Effector CD4-positive, alpha-beta T cell (primary cell): ENCODE measurements at places on chromosomes 6 and 20.

DNA sequence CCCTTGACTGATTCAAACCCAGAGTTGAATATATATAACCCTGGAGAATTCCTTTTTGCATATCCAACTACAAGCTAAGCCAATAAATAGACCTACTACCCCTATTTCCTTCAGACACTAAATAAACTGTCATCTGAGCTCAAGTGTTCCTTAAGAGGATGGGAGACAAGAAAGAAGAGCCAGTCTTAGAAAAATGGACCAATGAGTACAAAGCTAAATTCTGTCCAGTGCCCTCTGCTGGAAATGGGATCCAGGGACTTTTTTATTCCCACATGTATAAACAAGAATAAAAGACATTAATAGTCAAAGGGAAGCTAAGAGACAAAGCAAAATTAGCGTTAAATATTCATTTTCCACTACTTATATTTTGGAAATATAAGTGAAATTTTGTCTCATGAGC, 4.8 kb downstream of the PPP1R10 start:
- no peak for DNase-seq

- no peak for DNase-seq
These were observed 27.5 kb upstream of the NHSL1 start for GRCh38 chr6:138526822-138527235.

- no peak for DNase-seq
These were observed 19.2 kb downstream of the FKBP1A start for GRCh38 chr20:1373614-1374013.

- no peak for DNase-seq
These were observed 1.9 kb upstream of the SLC35D3 start for GRCh38 chr6:136920216-136920615.

- no peak for DNase-seq
These were observed 316.2 kb downstream of the ADGRB3 start for GRCh38 chr6:68951270-68951669.

GRCh38 chr6:135503703-135504475, 6.3 kb upstream of the AHI1 start:
- no peak for DNase-seq

DNA sequence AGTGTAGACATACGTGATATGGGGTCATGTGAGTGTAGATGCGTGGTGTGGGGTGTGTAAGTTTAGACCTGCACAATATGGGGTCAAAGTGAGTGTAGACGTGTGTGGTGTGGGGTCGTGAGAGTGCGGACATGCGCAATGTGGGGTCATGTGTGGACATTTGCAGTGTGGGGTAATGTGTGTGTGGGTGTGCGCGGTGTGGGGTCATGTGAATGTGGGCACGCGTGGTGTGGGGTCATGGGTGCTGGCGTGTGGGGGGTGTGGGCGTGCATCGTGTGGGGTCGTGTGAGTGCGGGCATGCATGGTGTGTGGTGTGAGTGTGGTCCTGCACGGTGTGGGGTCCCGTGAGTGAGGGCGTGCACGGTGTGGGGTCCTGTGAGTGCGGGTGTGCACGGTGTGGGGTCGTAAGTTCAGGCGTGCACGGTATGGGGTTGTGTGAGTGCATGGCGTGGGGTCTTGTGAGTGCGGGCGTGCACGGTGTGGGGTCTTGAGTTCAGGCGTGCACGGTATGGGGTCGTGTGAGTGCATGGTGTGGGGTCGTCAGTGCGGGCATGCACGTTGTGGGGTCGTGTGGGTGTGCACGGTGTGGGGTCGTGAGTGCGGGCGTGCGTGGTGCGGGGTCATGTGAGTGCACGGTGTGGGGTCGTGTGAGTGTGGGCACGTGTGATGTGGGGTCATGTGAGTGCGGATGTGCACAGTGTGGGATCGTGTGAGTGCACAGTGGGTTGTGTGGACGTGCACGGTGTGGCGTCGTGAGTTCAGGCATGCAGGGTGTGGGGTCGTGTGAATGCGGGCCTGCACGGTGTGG, 14.3 kb downstream of the PCMTD2 start:
- no peak for DNase-seq

GRCh38 chr20:33232486-33233072, 3.2 kb upstream of the BPIFA1 start:
- DNase-seq, result no peak

DNA sequence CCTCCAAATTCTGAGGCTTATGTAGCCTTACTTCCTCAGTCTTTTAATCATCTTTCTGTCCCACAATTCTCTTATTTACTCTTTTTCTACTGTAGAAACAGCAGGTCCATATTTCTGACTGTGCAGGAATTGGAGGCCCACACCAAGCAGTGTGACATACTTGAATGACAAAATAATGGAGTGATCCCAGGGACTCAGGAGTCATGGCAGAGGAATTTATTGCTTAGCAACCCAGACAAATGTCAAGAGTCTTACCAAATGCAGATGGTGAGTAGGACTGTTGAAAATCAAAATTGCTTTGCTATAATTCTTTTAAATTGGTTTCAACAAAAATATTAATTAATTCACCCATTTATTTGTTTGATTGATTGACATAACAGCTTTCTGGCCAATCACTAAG, 59.9 kb downstream of the HTR1B start:
- DNase-seq, result no peak

DNA sequence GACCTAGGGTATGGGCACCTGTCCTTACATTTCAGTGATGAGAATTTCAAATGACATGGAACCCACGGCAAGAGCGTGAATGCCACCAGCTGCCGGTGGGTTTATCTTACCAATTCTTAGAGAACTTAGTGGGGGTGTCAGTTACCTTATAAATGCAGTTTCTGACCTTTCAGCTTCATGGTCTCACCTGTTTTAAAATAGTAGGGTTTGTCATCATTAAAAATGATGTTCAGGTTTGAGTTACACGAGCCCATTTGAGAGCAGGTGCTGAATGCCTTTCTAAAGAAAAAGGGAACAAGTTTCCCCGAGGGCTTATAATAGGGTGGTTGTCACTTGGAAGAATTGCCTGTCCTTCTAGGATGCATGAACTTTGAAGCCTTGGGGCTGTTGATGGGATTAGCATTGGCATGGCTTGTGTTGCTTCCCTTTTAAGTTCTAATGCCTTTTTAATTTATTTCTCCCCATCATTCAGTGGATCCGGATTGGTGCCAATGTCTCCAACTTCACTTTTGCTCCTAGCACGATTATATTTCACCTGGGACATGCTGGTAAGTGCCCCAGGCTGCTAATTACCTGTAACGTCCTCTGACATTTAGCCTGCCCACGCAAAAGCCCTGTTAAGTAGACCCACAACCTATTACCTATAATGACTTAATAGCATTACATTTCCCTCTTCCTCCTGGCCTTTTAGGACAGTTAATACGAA, 27.9 kb downstream of the GHRH start:
- DNase-seq, result no peak

DNA sequence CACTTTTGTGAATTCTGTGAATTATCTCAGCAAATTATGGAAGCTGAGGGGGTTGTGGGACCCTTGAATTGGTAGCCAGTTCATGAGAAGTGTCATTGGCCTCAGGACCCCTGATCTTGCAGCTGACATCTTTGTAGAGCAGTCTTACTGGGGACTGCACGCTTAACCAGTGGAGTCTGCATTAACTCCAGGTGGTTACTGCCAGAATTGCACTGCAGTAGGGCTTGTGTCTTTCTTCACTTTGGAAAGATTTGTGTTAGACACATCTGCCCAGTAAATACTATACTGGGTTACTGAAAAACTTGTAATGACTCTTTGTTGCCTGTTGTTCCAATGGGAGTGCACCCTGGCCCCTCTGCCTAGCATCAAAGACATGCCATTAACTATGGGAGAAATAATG, 21.2 kb upstream of the CDKN1A start:
- no peak for DNase-seq

DNA sequence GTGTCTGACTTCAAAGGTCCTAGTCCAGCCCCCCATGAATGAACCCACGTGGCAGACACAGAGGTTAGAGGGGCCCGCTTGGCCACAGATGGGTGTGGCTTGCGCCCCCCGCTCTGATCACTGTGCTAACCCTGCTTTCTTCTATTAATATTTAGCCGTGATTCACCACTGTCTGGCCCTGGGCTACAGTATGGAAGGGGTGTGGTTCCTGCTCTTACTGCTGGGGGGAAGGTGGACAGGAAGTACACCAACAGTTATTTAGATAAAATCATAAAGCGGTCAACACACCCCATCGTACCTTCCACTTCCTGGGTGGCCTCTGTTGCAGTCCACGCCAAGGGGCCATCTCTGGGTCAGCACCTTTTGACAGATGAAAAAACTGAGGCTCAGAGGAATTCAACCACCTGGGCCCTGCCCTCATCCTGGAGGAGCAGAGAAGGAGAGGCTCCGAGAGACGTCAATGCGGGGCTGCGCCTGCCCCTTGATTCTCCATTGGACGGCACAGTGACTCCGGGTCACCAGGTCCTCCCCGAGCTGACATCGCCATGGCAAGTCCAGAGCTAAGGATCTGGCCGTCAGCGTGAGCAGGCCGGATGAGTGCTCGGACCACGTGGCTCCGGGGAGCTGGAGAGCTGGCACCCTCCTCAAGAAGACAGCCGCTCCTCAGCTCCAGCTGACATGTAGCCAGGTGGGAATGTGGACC, 206.3 kb downstream of the PREX1 start:
- DNase-seq, result no peak

GRCh38 chr6:32074996-32075532, 34.1 kb downstream of the TNXB start:
- no peak for DNase-seq

- DNase-seq, result no peak
These were observed 132.7 kb downstream of the PKHD1 start for GRCh38 chr6:51954681-51955080.

DNA sequence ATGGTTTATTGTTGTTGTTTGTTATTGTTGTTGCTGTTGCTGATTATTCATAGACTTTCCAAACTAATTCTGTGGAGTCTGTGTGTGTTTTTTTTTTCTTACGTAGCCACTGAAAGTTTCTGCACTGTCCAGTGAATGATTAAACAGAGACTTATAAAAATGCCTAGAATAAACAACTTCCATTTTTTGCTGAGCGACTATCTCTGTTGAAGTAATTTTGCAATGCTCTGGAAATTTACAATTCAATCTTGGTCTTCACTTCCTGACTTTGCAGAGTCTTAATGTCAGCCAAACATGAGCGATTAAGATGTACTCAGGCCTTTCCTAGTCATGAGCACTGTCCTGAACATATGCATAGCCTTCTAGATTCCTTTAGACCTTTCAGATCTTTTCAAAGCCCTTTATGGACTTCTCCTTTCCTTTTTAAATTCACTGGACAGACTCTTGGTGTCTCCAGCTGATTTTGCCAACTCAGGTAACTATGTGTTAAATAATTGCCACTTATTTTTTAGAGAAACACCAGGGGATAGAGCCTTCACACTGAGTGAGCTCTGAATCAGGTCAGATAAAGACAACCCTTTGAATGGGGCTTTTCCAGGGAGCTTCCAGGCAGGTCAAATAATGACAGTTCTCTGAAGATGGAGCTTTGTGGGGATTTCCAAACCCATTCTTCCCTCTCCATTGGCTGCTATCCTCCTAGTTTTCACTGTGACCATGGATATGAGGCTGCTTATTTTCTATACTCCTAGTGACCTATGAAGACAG, 622.8 kb upstream of the EPHA7 start:
- no peak for DNase-seq

DNA sequence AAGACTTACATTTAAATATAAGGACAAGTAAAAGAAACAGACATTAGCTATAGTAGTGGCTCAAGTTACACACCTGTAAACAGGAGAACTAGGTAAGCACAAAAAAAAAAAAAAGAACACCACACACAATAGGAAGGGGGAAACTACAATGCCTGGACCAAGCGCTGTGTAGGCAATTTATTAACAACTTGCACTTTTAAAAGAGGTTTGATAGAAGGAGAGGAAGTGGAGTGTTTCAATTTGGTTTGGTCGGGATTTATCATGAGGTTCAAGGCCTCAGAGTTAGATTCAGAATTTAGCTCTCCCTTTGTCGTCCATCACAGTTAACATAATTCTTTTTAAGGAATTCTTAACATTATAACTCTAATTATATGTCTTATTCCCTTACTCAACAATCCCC, 1.1 kb upstream of the USP49 start:
- no peak for DNase-seq

DNA sequence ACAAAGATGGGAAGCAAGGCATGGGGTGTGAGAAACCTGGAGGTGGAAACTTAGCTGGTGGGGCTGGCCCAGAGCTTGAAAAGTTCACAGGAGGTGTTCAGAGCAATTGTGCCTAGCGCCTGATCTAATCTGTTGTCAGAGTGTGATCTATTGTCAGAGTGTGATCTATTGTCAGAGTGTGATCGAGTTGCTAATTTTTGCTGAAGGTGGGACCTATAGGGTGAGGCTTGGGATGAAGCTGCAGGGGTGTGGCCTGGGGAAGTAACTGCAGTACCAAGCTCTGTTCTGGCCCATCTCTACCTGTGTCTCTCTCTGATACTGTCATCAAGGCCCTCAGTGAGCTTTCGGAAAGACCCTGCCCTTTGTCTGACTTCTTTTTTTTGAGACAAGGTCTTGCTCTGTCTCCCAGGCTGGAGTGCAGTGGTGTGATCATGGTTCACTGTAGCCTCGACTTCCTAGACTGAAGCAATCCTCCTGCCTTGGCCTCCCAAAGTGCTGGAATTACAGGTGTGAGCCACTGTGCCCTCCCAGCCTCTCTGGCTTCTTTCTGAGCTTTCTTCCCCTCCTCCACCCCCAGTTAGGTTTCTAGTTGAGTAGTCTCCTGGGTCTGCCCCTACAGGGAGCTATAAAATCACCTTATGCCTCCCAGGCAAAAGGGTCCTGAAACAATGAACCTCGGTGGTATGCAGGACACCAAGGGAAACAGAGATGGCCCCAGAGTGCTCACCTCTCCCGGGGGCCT, 150.8 kb upstream of the RNF24 start:
- no peak for DNase-seq

- DNase-seq, result no peak
These were observed 1.4 kb downstream of the NFYA start for GRCh38 chr6:41073968-41074691.

- DNase-seq, result no peak
These were observed 33.8 kb downstream of the CD40 start for GRCh38 chr20:46151936-46152335.

- DNase-seq, result no peak
These were observed 11.0 kb downstream of the LY86 start for GRCh38 chr6:6599468-6599873.

GRCh38 chr20:62087632-62088031, 22.0 kb upstream of the TAF4 start:
- no peak for DNase-seq

DNA sequence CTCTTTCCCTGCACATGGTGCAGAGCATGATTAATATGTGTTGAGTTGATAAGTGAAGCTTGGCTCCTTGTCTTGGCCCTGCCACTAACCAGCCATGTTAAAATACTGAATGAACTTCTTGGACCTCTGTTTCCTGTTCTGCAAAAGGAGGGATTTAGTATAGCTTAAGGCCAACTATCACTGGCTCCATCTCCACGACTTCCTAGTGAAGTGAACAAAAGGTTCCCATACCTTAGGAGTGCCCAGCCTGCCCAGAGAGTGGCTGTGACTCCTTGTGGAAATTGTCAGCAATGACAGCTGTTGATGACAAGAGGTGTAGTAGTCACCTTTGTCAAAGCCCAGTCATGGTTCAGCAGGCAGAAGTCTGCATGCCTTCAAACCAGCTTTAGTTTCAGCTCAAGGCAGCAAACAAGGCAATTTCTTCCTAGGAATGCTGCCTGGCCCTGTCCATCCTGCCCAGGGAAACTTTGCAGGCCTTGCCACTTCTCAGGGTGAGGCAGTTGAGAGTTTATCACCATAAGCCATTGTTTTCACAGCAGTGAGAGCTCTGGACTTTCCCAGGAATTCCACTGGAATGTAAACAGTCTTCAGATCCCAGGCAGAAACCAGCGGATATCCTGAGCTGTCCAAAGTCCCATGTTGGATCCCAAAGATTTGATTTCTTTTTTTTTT, 169.7 kb upstream of the TNFAIP3 start:
- no peak for DNase-seq
